Dorsolateral prefrontal cortex (tissue), 122 donors: ENCODE measurements at places on chromosomes 3 and 15. TPM values are rescaled to one million over a fixed set of nuclear protein-coding genes. Genes with fewer than 3 reads are reported as not detected.

The XCR1 gene
- total RNA-seq: not detected

DNA sequence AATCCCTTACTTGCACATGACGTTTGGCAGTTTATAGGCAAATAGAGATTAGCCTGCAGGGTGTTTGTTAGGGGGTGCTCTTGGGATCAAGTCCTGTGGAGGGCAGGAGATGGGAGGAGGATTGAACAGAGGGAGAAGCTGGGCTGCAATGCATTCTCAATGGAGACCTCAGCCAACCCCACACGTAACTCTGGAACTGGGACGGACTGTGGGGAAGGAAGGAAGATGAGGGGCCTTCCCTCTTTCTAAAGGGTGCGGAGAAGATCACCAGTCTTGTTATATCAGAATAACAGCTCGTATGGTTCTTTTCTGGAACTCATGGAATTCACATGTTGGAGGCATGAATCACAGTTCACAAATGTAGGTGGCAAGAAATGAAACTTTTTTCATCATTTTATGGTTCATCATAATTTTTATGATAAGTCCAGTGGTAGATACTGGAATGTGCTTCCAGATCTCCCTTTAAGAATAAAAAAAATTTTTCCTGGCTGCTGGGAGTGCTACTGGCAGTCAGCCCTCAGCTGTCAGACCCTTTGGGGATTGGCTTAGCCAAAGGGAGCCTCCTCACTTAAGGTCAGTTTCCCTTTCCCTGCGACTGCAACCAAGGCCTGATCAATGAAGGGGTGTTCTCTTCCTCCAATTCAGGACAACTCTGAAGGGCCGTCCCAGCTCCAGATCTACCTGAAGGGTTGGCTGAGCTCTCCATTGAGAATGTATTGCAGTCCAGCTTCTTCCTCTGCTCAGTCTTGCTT lies 20.5 kb upstream of the LYZL4 start:
- no peak for DNase-seq

DNA sequence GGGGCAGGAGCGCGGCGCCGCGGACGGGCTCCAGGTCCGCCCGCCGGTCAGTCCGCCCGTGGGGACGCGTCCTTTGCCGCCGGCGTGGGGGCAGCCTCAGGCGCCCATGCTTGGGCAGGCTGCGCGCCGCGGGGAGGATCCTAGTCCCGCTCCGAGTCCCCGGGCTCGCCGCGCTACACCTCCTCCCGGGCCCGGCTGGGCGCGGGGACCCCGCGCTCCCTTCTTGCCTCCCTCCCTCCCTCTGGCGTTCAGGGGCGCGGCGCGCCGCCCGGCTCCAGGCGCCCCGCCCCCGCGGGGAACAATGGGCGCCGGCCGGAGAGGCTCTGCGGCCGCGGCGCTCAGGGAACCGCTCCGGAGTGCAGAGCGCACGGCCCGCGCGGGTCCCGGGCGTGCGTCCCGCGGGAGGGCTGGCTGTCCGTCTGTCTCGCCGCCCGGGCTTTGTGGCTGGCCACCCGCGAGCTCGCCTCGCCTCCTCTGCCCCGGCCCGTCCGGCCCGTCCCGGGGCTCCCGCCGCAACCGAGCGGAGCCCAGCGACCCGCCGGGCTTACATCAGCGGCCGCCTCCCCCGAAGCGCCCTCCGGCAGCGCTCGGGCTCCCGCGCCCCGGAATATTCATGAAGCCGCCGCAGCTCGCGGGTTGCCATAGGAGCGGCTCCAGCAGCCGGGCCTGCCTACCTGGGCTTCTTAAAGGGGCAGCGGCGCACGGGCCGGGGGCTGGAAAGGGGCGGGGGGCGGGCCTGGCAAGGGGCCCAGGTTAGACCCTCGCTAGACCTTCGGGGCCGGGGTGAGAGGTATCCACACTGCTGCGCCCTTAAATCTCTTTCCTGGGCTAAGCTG lies at the start of gene HCN4:
Gene HCN4 (minus strand): TSS at position 658 of the 836 bp plus-strand sequence. CDS start 688 bp downstream, outside the sequence.
- DNase-seq: no peak

The CACNA1D gene
- total RNA-seq: 64.8 TPM

- no peak for DNase-seq
Measured at GRCh38 chr3:120428924-120429323, 21.9 kb downstream of the FSTL1 start.

GRCh38 chr3:100706365-100706764 lies 2.9 kb upstream of the TFG start:
- no peak for DNase-seq

- no peak for DNase-seq
Measured at GRCh38 chr3:196197524-196197923, 13.7 kb downstream of the ZDHHC19 start.

DNA sequence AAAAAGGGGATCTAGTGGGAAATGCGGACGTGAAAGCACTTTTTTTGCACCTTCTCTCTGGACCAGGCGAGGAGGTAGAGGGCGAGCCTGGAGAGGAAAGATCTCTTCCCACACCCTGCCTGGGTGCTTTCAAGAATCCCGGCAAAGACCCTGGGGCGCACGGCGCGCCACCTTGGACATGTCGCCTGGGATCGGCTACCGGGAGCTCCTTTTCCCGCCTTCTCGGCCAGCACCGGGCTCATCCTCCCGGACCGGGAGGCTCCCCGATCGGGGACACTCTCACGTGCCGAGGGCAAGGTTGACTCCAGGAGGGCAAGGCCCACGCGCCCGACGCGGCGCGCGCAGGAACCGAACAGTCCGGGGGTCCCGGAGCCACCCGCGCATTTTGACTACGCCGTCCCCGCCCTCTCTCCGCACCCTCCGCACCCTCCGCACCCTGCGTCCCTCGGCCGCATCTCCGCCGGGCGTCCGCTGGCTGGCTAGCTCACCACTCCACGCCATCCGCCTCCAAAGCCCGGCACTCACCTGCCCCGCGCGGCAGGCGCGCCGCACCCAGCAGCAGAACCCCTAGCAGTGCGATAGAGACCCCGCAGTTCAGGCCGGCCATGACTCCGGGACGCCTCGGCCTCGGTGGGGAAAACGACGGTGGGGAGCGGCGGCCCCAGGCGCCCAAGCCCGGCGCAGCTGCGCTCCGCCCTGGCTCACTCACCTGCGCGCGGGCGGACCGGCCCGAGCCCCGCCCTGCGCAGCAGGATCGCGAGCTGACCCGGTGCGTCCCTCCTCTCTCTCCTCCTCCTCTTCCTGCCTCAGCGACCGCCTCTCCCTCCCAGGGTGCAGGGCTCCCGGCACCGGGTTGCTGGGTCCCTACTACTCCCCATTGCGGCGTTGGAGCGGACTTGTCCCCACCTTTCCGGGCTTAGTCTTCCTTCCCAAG lies at the start of gene CDCP1:
Gene CDCP1 (minus strand): TSS at position 698 of the 934 bp plus-strand sequence. CDS start 91 bp downstream, at position 607.
- no peak for DNase-seq

- no peak for DNase-seq
Measured at GRCh38 chr15:28891588-28891987, 5.8 kb downstream of the APBA2 start.

DNA sequence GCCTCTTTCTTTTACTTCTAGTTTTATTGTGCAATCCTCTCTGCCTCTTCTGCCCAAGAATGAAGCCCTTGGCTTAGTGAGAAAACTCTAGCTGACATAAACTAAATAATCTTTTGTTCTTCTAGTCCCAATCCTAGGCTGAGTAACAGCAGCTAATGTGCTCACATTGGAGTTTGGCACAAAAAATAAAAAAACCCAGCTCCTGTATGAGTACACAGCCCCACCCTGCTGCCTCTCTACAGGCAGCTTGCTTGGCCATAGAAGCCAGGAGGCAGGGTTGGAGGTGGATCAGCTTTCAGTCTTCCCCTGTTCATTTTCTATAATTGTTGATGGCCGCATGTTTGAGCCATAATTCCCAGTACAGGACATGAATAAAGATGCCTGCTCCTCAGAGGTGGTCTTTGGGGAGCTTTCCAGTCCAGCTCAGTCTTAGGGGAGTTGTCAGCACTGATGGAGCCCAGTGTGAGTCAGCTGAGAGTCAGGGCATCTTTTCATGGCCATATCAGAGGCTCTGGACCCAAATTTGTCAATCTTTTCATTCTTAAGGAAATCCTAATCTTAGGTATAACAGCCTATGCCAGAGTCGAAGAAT lies 46.7 kb downstream of the RTP1 start:
- no peak for DNase-seq

The FXR1 gene
- 162 TPM for total RNA-seq

DNA sequence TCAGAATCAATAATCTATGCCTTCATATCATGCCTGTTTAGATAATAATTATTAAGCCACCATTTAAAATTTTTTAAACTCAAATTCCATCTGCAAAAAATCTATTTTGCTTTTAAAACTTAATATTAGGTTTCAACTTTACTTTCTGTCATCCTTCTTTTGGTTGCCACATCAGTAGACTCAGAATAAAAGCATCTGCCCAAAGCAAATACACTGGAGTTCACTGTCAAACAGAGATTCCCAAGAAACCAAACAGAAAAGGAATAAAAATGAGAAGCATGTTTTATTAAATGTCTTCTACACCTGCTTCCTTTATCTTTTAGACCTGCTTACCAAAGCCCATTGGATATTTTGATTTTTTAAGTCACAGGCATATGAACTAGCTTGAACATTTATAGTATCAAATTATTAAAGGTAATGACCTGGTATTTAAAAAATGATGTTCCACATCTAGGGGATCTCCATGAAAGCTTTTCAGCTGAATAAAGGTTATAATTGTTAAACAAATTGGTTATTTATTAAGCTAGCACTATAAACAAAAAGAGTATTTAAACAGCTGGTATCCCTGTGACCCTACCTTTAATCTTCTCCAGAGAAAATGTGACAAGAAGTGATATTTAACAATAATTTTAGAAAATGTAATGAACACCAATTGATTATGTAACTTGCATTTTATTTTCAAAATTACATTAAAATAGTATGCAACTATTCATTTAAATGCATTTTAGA lies 62.5 kb downstream of the ALCAM start:
- DNase-seq: no peak

DNA sequence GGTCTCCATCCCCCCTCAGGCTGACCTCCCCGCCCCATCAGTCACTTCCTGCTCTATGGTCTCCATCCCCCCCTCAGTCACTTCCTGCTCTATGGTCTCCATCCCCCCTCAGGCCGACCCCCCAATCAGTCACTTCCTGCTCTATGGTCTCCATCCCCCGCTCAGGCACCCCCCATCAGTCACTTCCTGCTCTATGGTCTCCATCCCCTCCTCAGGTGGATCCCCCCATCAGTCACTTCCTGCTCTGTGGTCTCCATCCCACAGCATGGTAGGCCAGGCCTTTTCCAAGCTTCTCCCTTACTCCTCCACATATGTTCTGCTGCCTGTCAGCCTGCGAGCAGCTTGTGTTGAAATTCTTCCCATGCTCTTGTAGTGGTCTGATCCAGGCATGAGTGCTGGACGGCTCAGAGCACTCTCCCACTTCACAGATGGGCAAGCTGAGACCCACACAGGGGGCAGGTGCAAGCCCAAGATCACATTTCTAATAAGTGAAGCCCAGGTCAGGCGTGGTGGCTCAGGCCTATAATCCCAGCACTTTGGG lies 36.8 kb downstream of the BDH1 start:
- no peak for DNase-seq

DNA sequence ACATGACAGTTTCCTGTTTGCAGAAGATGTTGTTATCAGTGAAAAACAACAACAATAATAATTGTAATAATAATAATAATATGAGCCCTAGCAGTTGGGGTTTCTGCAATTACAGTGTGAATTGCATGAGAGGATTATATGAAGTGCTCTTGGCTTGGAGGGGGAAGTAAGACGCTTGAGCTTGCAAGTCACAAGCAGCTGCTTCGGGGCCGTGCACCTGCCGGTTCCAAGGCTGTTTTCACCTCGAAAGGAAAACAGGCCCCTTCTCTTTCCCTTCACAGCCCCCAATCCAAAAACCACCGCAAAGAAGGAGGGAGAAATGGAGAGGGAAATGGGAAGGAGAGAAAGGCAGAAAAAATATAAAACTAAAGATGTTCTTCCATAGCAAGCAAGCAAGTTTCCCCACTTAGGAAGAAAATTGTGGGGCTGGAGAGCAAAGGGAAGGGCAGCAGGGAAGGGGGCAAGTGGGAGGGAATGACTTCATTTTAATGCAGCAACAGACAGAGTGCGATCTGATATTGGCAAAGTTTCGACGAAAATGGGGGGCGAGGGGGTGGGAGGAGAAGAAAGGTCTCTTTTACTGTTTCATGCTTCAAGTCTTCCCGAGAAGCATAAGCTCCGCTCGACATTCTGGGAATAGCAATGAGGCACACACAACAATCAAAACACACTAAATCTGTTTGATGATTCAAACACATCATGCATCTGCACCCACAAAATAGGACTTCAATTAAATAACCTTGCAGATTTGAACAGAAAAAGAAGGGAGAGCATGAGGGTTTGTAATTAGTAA lies 284.2 kb upstream of the ATP11B start:
- no peak for DNase-seq

The RBPMS2 gene
- total RNA-seq: 2.2 TPM

DNA sequence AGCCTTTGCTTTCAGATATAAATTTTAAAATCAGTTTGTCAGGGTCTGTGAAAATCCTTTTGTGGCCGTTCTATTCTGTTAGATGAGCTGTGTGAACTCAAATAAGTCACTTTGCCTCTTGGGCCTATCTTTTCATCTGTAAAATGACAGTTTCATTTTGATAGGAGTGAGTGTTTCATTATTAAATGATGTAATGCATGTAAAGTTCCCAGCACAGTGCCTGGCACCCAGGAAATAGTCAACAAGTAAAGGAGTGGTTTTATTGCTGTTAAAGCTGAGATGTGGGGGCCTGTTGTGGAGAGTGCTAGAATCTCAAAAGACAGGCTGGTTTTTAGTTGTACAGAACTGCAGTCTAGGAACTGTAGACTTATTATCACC lies 394.5 kb upstream of the CFAP20DC start:
- DNase-seq: no peak

DNA sequence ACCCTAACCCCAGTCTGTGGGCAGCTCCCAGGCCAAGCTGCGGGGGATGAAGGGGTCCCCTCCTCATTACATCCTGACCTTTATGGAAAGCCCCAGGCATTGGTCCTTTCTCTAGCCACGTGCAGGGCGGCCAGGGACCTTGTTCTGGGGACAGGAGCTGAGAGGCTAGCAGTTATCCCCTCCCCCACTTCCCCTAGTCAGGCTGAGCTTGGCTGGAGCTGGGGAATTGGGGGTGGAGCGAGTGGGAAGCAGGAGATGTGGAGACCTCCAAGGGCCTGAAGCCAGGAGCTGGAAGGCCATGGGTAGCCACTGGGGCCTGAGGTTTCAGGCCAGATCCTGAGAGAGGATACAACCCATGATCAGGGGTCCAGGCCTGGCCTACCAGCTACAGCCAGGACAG lies 45.8 kb downstream of the DNAH1 start:
- no peak for DNase-seq

The GPD1L gene
- total RNA-seq: 62.7 TPM

GRCh38 chr3:20057612-20058180 lies 17.4 kb downstream of the KAT2B start:
- no peak for DNase-seq

The CXCR6 gene
- total RNA-seq: not detected
